ENCODE measurements at places on chromosomes 5 and 9.

GRCh38 chr5:35683466-35683865 lies 65.8 kb downstream of the SPEF2 start:
- no peak for DNase-seq

- no peak for DNase-seq
These were observed 68.5 kb downstream of the BNC2 start for GRCh38 chr9:16801871-16802466.

GRCh38 chr9:120038342-120038741 lies 541.6 kb downstream of the CDK5RAP2 start:
- no peak for DNase-seq

DNA sequence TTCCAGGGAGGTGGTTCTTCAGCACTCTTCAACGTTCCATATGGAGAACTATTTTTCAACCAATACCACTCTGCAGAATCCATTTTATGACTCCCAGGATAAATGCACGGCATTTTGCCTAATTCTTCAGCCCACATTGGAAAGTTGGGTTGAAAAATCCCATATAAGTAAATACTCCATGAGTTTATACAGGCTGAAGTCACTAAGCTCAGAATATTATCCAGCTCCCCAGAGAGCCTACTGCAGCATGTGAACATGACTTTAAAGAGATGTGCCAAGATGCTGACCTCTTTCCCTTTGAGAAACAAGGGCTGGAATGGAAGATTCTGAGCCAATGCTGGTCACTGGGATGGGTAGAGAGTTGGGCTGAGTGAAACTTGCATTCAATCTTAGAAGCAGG lies 111.9 kb upstream of the SLIT3 start:
- DNase-seq: no peak

GRCh38 chr5:177963966-177964365 lies 32.1 kb downstream of the PROP1 start:
- DNase-seq: no peak

DNA sequence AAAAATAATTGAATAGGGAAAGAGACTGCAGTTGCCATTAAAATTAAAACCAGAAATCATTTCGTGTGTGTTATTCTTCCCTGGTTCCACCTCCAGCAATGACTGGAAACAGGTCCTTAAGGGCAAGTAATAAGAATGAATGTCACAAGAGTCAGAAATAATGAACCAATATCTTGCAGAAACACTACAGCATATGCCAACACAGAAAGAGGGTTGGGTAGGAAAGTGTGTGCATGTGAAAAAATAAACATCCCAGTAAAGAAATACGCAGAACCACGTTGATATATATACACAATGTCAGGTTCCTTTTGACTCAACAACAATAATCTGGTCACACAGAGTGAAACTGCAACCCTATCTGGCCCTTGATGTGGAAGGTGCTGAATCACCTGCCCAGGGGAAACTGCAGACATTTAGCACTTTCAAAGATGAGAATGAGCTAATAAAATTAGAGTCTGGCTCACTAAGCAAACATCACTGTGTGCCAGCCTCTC lies 15.0 kb downstream of the HMHB1 start:
- no peak for DNase-seq

DNA sequence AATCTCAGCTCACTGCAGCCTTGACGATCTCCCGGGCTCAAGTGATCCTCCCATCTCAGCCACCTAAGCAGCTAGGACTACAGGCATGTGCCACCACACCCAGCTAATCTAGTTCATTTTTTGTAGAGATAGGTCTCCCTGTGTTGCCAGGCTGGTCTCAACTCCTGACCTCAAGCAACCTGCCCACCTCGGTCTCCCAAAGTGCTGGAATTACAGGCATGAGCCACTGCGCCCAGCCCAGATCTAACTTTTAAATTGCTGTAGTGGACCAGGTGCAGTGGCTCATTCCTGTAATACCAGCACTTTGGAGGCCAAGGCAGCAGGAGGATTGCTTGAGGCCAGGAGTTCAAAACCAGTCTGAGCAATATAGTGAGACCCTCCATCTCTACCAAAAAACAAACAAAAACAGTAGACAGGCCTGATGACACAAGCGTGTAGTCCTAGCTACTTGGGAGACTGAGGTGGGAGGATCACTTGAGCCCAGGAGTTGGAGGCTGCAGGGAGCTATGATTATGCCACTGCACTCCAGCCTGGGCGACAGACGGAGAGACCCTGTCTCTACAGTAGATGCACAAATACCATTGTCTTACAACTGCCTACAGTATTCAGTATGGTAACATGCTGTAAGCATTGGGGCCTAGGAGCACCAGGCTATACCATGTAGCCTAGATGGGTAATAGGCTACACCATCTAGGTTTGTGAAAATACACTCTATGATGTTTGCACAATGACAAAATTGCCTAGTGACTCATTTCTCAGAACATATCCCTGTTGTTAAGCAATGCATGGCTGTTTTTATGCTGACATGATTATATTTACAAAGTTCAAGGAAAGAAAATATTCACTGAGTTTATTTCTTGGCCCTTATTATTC lies 1.5 kb upstream of the SIT1 start:
- no peak for DNase-seq

GRCh38 chr5:56481428-56482357 lies 248.6 kb upstream of the ANKRD55 start:
- no peak for DNase-seq
